GM18507 (cell line): ENCODE measurements at places on chromosomes 13 and 19.
A peak's percentile ranks its signal among the peaks of the same experiment; 100 is the strongest.

DNA sequence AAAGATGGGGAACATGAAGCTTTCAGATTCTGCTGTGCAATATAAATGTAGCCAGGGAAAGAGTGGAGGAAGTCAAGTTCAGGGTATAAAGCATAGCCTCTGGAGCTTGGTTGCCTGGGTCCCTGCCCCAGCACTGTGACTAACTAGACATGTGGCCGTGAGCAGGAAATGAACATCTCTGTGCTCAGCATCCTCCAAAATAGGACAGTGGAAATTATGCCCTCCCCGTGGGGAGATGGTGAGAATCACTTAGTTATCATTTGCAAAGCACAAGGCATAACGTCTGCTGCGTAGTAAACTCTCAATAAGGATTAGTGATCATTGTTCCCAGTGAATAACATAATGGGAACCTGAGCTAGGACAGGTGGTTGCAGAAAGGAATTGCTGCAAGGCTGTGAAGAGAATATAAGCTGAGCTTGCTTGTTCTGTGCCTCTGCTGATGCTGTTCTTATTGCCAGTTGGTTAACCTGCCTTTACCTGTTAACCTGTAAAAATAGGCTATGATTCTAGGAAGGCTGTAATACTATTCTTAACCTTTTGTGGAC, 441.0 kb downstream of the COG6 start:
- DNase-seq, result no peak

- DNase-seq, result peak; percentile 65
Measured at GRCh38 chr19:37655301-37655688, at the start of gene ZFP30. Gene ZFP30 (minus strand): TSS chr19:37655465. CDS start chr19:37647822, 7,643 bp downstream.

GRCh38 chr19:34959021-34959420, 5.0 kb downstream of the ZNF792 start:
- DNase-seq, result no peak

DNA sequence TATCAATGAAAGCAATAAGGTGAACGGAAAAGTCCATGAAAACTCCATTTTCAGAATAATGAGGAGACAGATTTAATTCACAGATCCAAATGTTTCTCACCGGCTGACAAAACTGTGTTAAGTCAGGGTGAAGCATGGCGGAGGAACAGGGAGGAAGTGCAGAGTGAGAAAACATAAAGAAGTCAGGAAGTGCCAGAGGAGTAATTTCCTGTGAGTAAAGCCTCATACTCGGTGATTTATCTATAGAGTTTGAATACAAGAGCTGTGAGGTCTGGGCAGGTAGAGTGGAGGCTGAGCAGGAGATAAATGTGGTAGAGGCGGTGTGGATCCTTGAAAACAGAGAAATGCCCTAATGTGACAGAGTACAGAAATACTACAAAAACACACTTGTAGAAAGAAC, 11.4 kb downstream of the CARD8 start:
- no peak for DNase-seq

DNA sequence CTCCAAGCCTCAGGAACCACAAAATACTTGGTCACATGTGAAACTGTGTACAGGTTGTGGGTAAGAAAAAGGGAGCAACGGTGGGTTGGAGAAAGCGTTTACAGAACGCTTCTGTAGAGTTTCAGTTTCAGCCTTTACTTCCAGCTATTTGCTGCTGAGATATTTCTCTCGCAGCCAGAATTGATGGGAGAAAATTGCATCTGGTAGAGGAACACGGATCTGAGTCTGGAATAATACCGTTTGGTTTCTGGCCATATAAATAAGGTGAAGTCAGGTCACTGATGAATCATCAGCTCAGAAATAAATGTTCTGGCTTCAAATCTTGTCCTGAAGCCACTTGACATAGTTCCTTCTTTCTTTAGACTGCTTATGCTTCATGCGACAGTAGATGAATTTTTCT, 20.3 kb upstream of the RFC3 start:
- DNase-seq, result no peak

DNA sequence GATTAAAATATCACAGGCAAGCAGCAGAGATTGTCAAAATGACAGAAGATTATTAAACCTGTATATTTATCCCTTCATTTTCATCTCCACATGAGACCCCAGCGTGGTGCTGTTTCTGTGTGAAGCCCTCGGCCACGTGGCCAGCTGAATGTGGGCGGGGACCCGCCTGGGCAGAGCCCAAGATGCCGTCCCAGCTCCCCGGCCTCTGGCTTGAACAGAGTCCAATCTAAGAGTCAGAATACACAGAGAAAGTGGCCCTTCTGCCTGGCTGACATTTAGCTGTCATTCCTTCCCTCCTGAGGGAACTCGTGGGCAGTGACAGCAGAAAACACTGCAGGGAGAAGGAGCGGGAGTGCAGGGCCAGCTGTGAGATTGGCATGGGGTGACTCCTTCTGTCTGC, 34.9 kb upstream of the UQCRFS1 start:
- DNase-seq, result no peak

GRCh38 chr19:12450844-12451243, 10.0 kb upstream of the ZNF443 start:
- no peak for DNase-seq

DNA sequence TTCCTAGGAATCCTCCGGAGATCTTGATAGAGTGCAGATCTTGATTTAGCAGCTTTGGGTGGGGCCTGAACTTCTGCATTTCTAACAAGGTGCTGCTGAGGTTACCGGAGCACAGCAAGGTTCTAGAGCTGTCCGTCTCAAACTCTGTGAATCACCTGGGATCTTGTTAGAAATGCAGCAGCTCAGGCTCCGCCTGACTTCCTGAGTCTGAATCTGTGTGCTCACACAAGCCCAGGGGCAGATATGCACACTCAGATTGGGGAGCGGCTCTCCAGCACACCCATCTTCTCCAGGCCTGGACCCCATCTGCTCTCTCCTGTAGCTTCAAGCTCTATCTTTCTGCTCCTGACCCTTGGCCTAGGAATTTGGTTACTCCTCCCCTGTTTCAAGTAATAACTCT, 3.5 kb upstream of the TEX26 start:
- DNase-seq, result no peak
